H1 (cell line): ENCODE measurements at places on chromosomes 4 and X.

DNA sequence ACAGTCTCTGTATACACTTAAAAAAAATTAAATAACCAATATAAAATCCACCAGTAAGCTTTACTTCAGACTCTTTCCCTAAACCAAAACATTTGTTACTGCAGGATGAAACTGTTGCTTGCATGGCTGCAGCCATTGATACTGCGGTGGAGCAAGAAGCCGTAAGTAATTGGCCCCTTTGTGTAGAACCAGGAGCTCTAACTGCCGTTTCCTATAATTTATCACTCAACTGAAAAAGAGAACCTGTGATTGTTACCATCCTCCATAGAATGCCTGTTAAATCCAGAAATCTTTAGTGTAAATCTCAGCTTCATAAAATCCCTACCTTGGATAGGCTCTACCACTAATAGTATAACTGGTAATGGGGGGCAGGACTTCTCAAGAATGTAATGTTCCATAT is 62.6 kb downstream of the KIF4A start:
- no peak for DNase-seq

DNA sequence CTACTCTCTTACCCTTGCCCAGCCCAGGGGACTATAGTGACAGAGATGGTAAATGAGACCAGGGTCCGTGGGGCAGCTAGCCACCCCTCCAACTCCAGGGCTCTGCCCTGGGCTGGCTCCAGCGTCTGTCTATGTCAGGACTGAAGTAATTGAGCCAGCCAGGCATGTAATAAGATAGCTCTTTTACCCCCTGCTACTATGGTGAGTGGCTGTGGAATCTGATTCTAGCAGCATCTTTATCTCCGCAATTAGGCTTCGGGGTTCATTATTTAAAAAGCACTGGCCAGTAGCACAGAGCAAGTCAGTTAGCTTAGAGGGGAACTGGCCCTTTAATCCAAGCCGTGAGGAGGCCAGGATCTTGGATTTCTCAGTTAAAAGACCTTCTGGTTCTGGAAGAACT is 123.3 kb upstream of the RAI2 start:
- no peak for DNase-seq

GRCh38 chr4:142703694-142704309 is 142.3 kb downstream of the INPP4B start:
- no peak for DNase-seq

DNA sequence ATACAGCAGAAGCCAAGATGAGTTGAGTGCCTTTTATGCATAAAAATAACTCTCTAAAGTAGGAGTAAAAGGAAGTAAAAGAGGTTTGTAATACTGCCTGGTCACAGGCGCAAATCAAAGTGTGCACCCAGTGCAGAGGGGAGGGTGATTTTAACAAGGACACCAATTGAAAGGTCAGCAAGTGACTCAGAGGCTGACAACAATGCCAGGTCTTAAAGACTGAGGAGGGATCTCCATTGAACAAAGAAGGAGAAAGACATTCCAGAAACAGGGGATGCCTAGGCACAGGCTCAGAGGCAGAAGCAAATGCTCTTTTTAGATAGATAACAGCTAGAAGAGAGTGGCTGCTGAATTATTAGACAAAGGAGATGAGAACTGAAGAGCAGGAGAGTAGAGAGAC is 297.4 kb upstream of the VCX start:
- no peak for DNase-seq

DNA sequence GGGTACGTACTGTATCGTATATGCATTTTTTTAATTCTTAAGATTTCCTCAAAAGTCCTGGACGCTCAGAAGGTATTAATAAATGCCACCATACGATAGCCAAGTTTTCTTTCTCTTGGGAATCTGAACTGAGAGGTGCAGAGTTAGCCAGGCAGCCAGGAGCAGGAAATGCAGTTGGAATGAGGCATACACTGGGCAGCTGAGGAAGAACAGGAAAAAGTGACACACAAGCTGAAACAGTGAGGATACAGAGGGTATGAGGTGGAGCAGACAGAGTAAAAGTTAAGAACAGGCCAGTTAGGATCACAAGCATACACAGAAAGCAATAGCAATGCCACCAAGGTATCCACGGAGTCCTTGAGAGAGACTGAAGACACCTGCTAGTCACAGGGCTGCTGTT is 13.4 kb downstream of the UFSP2 start:
- DNase-seq: no peak

DNA sequence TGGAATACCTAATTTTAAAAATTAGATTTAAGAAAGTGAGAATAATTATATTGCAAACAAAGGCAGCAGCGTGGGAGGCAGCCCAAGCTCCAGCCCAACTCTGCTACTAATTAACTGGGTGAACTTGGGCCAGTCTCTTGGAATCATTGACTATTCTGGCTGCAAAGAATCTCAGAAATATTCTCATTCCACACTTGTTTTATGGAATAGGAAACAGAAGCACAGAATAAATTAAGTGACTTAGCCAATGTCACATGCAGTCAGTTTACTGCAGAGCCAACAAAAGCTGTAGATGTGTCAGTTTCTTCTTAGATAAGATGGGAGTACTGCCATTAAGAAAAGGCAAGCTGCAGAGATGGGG is 132.6 kb upstream of the FAM9B start:
- DNase-seq: no peak
